ENCODE measurements at places on chromosomes 16 and 17.

GRCh38 chr17:31788956-31789355 lies 70.1 kb downstream of the COPRS start:
- peak; percentile 4 for DNase-seq

DNA sequence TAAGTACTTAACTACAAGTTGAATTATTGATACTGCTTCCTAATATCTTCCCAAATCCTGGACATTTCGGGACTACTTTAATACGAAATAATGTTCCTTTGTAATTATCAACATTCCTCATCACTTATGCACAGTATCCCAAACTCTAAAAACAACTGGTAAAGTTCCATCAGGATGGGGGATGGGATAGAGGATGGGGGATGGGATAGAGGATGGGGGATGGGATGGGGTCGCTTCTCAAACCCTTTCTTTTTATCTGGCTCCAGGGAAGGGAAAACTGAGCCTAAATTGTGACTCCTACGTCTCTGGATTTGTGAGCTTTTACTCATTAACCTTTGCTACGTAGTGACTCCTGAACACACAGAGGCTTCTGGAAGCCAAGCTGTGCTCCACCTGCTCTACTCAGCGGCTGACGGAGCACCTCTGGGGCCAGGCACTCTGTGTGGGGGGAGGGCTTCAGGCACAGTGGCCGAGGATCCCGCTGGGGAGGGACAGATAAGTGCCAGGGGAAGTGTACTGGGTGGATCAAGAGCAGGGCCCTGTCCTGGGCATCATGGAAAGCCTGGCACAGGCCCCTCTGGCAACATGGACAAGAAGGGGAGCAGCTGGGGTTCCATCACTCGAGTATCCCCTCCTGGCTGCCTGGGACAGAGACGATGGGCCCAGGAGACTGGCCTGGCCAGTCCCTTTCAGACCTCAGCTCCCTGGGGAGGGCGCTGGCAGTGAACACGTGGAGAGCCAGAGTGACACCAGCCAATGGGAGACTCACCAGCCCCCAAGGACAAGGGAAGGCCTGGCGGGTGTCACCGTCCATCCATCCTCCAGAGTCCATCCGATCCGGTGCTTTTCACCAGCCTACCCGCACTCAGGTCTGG lies 56.2 kb downstream of the PGS1 start:
- no peak for DNase-seq

GRCh38 chr17:14471052-14471451 lies 170.2 kb downstream of the HS3ST3B1 start:
- DNase-seq, result peak; percentile 71

GRCh38 chr17:57456622-57457021 lies 200.3 kb downstream of the MSI2 start:
- DNase-seq, result no peak

DNA sequence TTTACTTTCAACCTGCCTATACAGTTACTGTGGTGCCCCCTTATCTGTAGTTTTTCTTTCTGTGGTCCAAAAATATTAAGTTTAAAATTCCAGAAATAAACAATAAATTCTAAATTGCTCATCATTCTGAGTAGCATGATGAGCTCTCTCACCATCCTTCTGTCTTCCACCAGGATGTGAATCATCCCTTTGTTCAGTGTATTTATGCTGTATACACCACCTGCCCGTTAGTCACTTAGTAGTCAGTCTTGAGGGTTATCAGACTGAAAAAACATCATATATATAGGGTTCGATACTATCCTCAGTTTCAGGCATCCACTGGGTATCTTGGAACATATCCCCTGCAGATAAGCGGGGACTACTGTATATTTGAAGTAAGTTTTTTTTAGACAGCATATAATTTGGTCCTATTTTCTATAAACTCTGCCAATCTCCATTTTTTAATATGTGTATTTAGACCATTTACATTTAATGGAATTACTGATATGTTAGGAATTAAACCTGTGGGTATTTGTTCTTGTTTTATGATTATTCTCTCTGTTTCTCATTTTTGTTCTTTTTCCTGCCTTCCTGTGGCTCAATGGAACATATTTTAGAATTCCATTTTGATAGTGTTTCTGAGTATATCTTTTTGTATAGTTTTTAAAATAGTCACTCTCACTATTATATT lies 31.0 kb downstream of the TBX21 start:
- no peak for DNase-seq

DNA sequence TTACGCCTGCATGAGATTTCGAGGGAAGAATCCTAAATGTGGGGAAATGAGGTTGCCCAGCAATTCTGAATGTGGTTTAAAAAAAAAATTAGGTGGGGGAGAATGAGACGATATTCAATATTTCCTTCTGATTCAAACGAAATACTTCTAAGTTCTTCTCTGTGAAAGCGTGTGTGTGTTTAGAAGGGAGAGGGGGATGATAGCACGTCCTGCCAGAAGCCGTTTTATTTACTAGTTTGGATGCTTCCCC lies 47.8 kb downstream of the TBC1D16 start:
- DNase-seq, result no peak

Data from adipocyte (in vitro differentiated cells).